ENCODE measurements at places on chromosomes 13 and 19.

GRCh38 chr13:40158218-40158617 lies 502.8 kb downstream of the COG6 start:
- no peak for DNase-seq

- DNase-seq = no peak
Observed at GRCh38 chr13:49869519-49869918, 66.6 kb downstream of the SPRYD7 start.

DNA sequence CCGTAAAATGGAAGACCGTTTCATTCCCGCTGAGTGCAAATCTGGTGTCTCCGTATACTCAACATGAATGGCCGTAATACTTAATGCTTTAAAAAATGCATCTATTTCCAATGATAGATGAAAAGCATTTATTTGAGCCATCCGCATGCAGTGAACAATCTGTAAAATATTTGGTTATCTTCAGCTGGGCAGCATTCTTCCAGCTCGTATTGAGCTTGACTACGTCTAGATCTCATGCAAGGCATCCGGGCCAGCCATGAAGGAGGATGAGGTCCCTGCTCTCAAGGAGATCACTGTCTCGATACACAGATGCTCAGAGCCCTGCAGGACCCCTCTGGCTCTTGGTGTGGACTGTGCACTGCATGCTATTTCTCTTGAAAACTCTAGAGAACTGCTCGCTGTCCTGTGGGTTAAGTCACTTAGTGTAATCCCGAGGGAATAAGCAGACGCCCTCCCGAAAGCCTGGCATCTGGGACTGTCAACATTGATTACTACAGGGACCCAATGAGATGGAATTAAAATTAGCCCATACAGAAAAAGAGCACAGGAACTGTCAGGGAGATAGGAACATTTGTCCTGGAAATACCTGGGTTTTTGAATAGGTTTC lies 112.4 kb upstream of the RNF113B start:
- no peak for DNase-seq

DNA sequence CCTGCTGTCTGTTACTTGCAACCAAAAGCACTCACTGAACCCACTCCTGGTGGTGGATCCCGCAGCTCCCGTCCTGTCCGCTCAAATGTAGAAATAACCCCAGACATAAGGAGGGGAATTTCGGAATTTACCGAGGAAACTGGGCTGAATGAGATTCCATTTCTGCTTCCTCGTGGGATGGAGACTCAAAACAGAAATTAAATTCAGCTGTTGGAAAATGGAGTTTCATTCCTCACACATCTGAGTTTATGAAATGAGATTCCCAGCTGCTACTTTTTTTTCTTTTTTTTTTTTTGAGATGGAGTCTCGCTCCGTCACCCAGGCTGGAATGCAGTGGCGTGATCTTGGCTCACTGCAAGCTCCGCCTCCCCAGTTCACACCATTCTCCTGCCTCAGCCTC lies 44.3 kb downstream of the COLGALT1 start:
- DNase-seq = no peak

- no peak for DNase-seq
Observed at GRCh38 chr13:35765366-35765765, 288.9 kb upstream of the MAB21L1 start.

DNA sequence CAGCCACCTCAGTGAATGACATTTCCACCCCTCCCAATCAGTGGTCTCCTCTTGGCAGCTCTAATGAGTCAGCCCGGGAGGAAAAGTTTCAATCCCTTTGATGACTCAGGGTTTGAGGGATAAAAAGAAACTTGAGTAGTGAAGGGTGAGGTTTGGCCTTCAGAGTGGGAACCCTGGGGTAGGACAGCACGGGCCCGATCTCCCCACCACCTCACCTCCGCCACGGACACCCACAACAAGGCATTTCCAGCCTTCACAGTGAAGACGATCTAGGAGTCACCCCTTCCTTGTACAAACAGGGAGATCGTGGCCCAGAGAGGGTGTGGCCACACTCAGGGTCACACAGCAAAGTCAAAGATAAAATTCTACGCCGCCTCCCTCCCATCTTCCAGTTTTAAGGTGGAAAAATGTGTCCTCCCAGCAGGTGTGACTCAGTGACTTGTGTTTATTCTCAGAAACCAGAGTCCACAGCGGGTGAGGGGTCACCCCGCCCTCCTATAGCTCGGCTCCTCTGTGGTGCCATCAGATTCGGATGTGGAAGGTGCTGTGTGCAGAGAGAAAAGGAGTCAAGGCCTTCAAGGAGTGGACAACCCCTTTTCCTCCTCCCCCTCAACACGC lies 12.3 kb downstream of the CIB3 start:
- peak; percentile 72 for DNase-seq

- peak; percentile 96 for DNase-seq
Observed at GRCh38 chr19:4182084-4182810, at the start of the genes ANKRD24 and SIRT6. TSS of gene ANKRD24 (plus strand) at chr19:4182689. CDS start at chr19:4186426, 3,737 bp downstream. TSS of gene SIRT6 (minus strand) at chr19:4182563. CDS start at chr19:4182539, 24 bp downstream.

GRCh38 chr19:30672926-30673325 lies 300.7 kb downstream of the ZNF536 start:
- DNase-seq = no peak

DNA sequence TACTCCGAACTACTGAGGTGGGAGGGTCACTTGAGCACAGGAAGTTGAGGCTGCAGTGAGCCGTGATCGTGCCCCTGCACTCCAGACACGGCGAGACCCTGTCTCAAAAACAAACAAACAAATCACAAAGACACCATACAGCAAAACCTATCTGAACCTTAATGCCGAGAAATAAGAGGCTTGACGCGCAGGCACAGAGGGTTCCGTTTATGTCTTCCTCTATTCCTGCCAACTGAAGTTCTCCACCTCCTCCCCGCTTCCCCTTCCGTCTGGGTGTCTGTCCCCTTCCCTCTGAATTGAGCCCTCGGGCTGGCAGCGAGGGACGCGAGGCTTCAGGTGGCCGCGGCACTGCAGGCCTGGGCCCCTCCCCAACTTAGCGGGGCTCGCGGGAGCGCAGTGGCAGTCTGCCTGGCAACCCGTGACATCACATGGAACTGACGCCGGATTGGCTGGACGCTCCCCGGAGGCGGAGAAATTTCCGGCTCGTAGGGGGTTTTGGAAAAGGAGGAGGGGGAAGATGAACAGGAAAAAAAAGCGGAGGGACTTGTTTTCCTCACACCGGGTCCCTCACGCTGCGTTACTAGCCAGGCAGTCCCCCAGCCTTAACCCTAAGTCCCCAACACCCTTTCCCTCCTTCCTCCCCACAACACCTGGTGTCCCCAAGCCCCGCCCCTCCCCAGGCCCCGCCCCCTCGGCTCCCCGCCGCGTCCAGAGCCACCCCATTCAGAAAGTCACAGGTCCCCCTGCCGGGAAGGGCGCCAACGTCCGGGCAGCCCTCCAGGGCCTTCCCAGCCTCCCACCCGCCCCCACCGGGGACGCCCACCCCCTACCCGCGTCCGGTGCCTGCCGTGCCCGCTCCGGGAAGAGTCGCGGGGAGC lies 1.1 kb upstream of the MYBPC2 start:
- DNase-seq = peak; percentile 95

DNA sequence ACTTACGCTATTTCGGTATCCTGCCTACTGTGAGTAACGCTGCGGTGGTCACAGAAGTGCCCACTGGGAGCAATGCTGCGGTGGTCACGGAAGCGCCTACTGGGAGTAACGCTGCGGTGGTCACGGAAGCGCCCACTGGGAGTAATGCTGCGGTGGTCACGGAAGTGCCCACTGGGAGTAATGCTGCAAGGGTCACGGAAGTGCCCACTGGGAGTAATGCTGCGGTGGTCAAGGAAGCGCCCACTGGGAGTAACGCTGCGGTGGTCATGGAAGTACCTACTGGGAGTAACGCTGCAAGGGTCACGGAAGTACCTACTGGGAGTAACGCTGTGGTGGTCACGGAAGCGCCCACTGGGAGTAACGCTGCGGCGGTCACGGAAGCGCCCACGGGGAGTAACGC lies 52.1 kb upstream of the SOX1 start:
- DNase-seq = no peak

GRCh38 chr19:51441410-51442390 lies 16.6 kb downstream of the SIGLEC8 start:
- DNase-seq = peak; percentile 93

DNA sequence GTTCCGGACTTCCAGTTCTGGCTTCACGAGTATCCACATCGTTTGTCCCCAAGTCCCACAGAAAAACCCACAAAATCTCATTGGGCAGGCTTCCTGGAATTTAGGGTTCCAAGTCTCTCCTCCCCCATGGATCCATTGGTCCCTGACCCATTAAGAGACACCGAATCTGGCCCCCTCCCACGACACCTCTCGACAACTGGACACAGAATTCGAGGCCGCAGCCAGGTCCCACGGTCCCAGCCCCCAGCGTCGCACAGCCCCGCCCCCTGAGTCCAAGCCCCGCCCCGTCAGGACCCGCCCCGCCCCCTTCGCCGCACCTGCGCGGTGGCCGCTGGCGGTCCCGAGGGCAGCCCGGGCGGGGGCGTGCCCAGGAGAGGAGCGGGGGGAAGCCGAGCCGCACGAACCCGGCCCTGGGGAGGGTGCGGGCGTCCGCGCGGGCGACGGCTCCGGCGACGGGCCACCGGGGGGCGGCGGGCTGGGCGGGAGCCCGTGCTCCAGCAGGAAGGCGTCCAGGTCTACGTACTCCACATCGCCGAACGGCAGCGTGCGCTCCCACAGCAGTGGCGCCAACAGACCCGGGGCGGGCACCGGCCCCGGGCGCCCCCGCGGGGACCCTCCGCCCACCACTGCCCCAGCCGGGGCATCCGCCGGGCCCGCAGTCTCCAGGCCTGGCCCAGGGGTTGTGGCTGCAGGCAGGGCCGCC lies 1.8 kb downstream of the DBP start:
- peak; percentile 86 for DNase-seq

- peak; percentile 50 for DNase-seq
Observed at GRCh38 chr19:46351241-46352041, 4.6 kb downstream of the PPP5C start.

GRCh38 chr13:113158946-113159345 lies 498 bp downstream of the PROZ start:
- DNase-seq = no peak

- no peak for DNase-seq
Observed at GRCh38 chr19:18756896-18757295, 34.2 kb downstream of the COMP start.

DNA sequence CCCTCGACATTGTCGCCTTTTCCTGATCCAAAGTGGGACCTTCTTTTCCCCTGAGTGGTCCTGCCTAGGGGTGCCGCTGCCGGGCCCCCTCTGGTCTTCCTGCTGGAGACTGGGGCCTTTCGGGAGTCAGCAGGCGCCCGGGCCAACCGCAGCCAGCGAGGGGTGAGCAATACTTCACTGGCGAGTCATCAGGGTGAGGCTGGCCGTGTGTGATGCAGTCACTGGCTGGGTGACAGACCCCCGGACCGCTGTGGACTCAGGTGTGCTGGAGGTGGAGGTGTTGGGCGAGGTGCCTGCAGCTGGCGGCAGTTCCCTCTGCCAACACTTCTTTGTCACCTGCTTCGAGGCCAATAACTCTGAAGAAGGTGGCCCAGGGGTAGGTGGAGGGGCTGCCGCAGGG lies 1.5 kb upstream of the CGB5 start:
- no peak for DNase-seq

DNA sequence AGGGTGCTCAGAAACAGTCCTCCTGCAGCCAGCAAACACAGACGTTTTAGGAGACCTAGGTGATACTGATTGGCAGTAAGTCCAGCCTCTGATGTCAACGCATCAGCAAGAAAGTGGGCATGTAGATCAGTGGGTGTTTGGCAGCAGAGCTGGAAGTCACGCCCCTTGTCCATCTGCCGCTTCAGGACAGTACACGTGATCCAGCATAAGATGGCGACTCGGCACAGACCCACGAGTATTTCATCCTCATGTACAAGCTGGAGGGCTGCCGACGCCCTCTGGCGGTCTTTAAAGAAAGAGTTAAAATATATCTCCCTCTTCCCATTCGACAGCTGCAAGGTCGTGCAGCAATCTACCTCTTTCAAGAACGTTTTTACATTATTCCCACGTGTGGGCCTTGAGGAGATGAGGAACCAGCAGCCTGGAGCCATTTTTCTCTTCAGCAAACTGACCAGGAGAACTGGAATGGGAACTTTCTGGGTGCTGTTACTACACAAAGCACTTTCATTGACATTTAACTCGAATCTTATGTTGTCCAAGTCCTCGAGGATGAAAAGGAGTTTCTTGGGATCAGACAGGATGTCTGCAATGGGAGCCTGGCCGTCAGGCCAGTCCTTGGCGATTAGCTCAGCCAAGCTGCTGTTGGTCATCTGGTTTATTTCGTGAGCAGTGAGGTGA lies 22.3 kb downstream of the NLRP11 start:
- DNase-seq = peak; percentile 50

DNA sequence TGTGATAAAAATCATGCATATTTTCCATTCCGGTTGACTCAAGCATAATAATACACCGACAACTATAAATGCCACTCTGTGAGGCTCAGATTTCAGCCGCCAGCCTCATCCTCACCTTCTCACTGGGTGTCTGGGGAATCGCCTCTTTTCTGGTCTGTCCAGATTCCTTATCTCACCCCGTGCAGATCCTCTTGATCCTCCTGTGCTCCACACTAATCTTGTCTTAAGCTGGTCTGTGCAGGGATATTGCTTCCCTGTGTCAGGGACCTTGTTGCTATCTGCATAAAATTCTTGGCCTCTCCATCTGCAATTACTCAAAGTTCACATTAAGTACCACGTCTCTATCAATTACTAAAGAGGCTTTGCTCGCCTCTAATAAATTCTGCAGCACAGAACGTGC lies 116.6 kb upstream of the SPACA7 start:
- DNase-seq = no peak

GRCh38 chr19:21856773-21857514 lies 21.0 kb upstream of the ZNF43 start:
- DNase-seq = no peak

- DNase-seq = no peak
Observed at GRCh38 chr19:41027273-41027967, 36.3 kb downstream of the CYP2B6 start.

DNA sequence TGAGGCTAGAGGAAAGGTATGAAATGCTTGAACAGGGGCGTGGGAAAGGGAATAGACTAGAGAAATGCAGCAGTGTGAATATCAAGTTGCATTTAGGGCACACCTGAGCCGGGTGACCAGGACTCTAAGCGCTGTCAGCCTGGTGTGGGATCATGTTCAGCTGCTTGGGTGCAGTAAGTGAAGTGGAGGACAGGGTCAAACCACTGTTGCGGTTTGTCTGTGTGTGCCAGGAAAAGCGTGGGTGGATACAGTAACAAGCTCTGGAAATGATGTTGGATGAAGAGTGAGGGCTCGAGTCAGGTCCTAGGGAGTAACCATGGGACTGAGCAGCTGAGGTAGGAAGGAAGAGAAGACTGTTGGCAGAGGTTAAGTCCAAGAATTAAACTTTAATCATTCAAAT lies 15.8 kb downstream of the DGKH start:
- DNase-seq = no peak

DNA sequence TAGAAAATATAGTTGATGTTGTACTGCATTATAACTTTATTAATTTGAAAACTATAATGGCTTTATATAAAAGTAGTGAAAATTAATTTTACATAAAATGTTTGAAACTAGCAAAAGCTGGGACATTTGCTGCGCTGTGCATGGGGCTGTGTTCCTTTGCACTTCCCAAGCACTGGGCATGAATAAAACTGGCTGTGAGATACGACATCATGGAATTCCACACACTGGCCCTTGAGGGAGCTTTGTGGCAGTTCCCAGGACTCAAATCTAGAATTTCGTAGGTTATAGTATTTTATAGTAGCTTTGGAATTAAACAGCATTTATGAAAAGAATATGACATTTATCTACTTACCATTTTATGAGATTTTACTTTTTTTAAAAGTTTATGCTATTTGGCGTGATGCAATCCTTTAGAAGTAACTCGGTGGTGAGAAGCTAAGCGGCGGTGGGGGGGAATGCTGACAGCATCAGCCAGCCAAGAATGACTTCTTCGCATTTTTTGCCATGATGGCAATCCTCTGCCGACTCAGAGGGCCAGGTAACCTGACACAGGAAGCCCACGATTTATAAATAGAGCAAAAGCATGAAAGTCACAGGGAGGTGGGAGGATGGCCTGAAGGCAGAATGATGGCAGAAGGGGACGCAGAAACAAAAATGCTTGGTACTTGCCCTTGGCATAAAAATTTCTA lies 553.5 kb downstream of the MYO16 start:
- no peak for DNase-seq

All from activated T-cell treated with anti-CD3 and anti-CD28 coated beads, Interleukin-2, amount 50 U/mL, for 48 hours (primary cell).